ENCODE measurements at places on chromosomes 6 and 20.

GRCh38 chr20:25229486-25230165, 18.3 kb upstream of the PYGB start:
- no peak for DNase-seq

DNA sequence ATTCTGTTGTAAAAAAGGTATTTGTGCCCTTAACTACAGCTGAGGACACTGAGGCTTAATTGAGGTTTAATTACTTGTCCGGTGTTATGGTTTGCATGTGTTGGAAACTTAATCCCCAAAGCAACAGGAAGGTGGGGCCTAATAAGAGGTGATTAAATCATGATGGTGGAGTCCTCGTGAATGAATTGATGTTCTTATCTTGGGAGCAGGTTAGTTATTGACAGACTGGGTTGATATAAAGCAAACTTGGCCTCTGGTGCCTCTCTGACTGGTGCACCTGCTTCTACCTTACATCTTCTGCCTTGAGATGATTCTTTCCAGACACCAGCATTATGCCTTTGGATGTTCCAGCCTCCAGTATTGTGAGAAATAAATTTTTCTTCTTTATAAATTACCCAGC, 306.5 kb upstream of the HS3ST5 start:
- no peak for DNase-seq

GRCh38 chr20:20492521-20493332, 124.8 kb downstream of the INSM1 start:
- no peak for DNase-seq

DNA sequence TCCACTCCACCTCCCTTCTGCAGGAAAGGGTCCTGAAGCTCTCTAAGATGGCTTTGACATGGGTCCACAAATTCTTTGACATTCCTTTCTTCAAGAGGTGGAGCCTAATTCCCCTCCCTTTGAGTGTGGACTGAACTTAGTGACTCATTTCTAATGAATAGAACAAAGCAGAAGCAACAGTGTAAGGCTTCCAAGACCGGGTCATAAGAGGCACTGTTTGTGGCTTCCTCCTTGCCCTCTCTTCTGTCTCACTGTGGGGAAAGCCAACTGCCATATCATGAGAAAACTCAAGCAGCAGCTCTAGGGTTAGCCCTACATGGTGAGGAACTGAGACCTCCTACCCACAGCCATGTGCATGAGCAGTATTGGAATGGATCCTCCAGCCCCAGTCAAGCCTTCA, 5.9 kb upstream of the CDK5RAP1 start:
- no peak for DNase-seq

- no peak for DNase-seq
Observed at GRCh38 chr6:79084693-79085092, 6.6 kb upstream of the PHIP start.

DNA sequence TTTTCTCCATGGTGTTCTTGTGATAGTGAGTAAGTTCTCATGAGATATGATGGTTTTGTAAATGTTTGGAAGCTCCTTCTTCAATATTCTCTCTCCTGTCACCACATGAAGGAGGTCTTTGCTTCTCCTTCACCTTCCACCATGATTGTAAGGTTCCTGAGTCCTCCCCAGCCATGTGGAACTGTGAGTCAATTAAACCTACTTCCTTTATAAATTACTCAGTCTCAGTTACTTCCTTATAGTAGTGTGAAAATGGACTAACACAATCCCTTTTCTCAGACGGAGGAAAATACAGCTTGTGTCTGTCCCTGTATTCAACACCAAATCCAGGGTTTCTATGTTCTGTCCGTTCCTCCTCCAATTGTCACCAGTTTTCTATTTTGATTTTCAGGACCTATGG, 181.0 kb downstream of the ALDH8A1 start:
- DNase-seq = no peak

DNA sequence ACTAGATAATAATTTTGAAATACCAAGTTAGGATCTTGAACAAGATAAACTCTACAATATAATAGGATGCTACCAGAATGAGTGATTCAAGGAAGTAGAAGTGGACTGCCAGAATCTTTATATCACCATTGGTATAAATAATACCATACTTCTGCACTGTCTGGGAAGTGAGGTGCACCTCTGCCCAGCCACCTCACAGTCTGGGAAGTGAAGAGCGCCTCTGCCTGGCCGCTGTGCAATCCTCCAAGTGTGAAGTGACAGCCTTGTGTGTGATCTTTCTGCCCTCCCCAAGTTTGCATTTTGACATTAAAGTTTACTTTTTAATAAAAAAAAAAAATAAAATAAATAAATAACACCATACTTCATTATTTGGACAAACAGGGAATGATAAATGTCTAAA, 18.8 kb downstream of the LATS1 start:
- DNase-seq = no peak

GRCh38 chr20:15597306-15597705, 975.9 kb downstream of the KIF16B start:
- DNase-seq = no peak

DNA sequence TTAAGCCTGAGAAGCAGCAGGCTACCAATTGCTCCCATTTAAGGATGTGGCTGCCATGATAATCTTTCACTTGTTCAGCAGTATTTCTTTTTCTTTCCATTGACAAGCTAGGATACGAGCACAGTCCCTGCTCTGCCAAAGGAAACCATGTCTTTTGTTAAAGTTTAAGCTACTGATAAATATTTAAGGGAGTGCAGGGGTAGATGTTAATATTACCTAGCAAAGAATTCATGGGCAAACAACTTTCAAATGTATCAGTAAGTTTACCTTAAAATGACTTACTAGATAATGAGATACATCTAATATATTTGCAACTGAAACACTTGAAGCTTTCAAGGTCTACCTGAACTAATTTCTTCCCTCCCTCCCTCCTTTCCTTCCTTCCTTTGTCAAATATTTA, 77.3 kb downstream of the OPN5 start:
- no peak for DNase-seq

- DNase-seq = no peak
Observed at GRCh38 chr6:99282479-99283062, 66.9 kb downstream of the FAXC start.

DNA sequence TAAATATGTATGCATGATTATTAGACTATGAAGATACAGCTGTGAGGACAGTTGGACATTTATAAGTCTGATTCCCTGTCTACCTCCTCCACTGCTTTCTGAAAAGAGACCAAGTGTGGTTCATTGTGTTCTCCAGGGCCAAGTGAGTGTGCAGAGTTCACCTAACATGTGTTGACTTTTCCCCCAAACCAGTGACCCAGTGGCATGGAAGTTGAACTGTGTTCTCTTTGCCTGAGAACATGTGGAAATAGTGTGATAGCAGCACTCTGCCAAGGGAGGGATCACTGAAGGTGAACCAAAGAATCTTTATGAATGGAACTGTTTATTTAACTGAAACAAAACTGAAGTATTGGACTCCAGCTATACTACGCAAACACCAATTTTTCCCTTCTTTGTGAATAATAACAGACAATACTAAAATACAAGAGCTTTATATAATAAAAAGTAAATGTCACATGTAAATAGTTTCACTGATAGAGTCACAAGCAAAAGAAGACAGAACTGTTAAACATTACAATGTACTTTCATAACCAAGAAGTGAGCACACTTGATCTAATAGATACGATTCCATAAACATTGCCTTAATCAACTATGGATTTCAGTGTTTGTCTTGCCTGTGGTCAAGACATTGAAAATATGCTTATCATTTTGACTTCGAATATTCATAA, 200.3 kb upstream of the FUT9 start:
- no peak for DNase-seq

- no peak for DNase-seq
Observed at GRCh38 chr20:18624948-18625347, 37.1 kb downstream of the DTD1 start.

- no peak for DNase-seq
Observed at GRCh38 chr6:152896923-152897322, 85.9 kb downstream of the FBXO5 start.

- no peak for DNase-seq
Observed at GRCh38 chr20:17557675-17558006, 12.2 kb upstream of the DSTN start.

GRCh38 chr20:36859282-36859555, 16.7 kb upstream of the TLDC2 start:
- no peak for DNase-seq

DNA sequence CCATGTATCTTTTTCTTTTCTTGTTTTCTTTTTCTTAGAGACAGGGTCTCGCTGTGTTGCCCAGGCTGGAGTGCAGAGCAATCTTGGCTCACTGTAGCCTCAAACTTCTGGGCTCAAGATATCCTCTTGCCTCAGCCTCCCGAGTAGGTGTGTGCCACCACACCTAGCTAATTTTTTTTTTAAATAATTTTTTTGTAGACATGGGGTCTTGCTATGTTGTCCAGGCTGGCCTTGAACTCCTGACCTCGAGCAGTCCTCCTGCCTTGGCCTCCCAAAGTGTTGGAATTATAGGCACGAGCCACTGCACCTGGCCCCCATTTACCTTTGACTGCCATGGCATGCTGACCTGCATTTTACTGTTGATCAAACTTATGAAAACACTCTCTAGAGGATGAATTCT, 198.6 kb downstream of the SOX4 start:
- no peak for DNase-seq

DNA sequence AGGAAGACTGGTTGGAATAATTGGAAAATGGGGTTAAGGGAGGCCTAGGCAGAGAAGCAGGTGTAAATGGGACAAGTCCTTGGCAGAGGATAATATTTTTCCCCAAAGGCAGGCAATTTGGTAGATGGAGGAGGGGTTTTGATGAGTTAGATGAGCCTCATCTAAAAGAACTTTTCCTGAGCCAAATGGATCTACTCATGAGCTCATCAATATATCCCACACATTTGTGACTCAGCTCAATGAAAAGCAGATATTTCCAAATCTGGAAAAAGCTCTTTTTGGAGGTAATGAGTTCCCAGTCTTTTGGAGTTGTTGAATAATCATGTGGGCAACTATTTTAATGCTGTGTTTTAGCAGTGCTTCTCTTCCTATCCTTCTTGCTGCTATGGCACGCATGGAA, 685.5 kb upstream of the CITED2 start:
- no peak for DNase-seq

GRCh38 chr6:74606582-74607071, 599.2 kb downstream of the COL12A1 start:
- DNase-seq = no peak

- DNase-seq = no peak
Observed at GRCh38 chr6:74853991-74854390, 351.9 kb downstream of the COL12A1 start.

DNA sequence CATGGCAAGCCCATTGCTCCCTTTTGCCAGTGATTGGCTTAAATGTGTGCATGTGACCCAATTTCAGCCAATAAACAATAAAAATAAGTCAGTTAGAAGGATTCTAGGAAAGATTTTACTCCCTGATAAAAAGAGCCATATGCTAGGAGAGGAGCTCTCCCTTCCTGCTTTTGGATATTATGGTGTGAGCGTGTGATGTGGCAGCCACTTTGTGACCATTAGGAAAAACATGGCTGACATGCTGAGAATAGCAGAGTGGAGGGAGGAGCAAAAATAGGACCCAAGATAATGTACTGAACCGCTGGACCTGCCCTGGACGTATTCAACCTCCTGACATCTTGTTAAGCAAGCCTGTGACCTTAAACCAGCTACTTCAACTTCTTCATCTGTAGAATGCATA, 160.6 kb upstream of the MLN start:
- no peak for DNase-seq

GRCh38 chr6:82525775-82526495, 162.3 kb downstream of the TPBG start:
- no peak for DNase-seq

DNA sequence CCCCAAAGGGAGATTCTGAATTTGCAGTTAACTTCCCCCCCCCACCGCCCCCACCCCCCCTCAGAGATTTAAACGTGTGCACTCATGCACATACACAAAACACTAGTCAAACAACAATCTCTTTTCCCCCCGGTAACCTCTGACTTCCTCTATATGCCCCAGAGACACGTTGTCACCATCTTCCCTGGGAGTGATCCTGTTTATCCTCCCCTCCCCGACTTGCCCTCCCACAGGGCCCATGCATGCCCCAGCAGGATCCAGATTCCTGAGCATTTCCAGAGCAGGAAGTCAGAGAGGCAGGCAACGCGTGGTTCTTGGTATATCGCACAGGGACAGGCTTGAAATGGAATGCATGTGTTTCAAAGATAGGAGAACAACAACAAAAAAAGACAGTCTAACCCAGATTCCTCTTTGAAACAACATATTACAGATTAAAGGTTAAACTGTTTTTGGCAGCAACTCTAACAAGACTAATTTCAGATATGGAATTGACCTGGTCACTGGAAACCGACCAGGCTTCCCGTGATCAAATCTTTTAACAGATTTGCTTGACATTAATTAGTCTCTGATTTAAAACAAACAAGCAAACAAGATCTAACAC, 1.3 kb downstream of the BLCAP start:
- DNase-seq = no peak

DNA sequence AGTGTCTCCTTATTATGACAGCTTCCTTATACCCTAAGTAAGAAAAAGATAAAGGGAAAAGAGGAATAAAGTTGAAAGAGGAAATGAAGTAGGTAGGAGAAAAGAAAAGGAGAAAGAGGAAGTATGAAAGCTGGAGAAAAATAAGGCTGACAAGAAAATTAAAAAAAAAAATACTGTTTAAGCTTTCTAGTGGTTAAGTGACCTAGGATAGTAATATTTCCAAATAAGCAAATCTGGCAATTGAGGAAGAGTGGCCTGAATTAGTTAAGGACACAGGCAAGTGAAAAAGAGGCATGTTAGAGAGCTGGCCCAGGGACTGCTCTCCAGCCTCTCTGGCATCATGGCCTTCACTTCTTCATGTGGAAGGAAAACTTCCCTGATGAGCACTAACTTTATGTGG, 76.5 kb upstream of the ADGRF1 start:
- DNase-seq = no peak

DNA sequence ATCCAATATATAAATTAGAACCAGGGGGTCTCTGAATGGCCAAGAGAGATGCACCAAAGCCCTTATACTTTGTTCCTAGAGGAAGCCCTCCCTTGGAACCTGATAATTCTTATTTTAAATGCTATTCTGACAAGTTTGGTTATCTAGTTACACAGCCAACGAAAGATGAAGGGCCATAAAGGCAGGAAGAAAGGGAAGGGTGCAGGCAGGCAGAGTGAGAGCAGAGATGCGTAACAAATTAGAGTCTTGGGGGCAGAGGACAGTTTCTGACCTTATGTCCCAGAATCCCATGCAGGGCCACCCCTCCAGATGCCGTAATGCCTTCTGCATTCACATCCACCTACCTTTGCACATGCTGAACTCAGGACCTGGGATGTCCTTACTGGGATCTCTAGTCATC, 344.6 kb upstream of the ARID1B start:
- DNase-seq = no peak

DNA sequence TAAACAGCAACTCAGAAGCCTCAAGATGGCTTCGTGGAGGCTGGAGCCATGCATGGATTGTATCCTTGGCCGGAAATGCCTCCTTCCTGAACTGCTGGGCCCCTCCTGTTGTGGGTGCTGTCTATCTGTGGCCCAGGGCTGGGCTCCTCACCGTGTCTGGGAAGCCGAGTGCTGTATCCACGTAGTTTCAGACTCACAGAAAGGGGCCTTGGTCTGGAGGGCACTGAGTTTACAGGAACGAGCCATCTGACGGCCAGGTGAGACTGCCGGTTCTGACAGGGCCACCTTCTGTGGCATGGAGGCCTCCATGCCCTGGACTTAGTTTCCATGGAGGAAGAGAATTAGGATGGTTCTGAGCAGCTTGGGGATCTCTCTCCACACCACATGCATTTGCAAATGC, 142.2 kb downstream of the ERMARD start:
- no peak for DNase-seq
